Activated CD4-positive, alpha-beta T cell treated with anti-CD3 and anti-CD28 coated beads for 36 hours (primary cell): ENCODE measurements at places on chromosomes 3 and 15.

GRCh38 chr3:140103986-140104645 lies 169.1 kb downstream of the CLSTN2 start:
- DNase-seq: no peak

- DNase-seq: no peak
Measured at GRCh38 chr15:72503147-72503546, 29.0 kb downstream of the ARIH1 start.

GRCh38 chr3:111812701-111813100 lies 46.4 kb upstream of the PHLDB2 start:
- DNase-seq: no peak

- peak; percentile 14 for DNase-seq
Measured at GRCh38 chr3:132549890-132550578, 47.0 kb upstream of the ACKR4 start.

DNA sequence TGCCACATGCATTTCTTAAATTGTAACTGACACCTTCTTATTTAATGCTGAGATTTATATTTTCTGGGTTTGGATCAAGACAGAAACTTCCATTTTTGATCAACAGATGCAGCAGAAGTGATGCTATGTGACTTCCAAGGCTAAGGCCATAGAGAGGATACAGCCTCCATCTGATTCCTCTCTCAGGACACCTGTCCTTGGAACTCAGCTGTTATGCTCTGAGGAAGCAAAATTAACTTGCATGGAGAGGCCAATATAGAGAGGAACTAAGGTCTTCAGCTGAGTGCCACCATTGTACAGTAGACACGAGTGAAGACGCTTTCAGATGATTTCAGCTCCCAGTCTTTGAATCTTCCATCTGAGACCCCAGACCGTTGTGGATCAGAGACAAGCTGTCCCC lies 296.9 kb upstream of the TBL1XR1 start:
- no peak for DNase-seq
